ENCODE measurements at places on chromosomes 6 and 20.

GRCh38 chr6:129543981-129544380 is 166.0 kb downstream of the ARHGAP18 start:
- DNase-seq = no peak

GRCh38 chr20:10673176-10673841 is 490 bp downstream of the JAG1 start:
- no peak for DNase-seq

GRCh38 chr6:128168244-128168643 is 267.4 kb upstream of the THEMIS start:
- no peak for DNase-seq

DNA sequence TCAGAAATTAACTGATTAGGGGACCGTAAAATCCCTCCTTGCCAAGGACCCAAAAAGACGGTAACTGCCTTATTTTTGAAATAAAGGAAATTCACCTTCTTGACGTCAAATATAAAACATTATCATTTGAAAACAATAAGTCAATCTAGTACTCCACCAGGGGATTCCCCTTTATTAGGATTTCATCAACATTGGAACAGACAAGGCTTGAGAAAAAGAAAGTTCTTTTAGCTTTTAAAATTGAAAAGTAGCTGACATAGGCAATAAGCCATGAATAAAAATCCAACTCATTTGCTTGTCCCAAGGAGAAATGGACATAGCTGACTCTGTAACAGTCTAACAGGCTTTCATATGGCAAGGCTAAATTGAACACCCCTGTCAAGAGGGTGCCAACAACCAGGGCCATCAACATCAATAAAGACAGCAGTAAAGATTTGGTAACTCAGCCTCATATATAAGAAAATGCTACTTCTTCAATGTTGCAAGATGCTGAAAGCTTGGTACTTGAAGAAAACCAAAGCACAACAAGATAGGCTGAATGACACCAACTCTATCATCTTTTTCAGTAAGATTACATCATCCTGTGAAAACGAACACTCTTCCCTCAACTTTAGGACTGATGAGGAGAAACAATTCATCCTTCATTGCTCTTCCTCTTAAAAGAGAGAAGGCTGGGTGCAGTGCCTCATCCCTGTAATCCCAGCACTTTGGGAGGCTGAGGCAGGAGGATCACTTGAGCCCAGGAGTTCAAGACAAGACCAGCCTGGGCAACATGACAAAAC is 121.0 kb upstream of the PRDM1 start:
- no peak for DNase-seq

Data from tongue (tissue), 3 donors.